ENCODE measurements at places on chromosomes 7 and 10.
A peak's percentile ranks its signal among the peaks of the same experiment; 100 is the strongest.

DNA sequence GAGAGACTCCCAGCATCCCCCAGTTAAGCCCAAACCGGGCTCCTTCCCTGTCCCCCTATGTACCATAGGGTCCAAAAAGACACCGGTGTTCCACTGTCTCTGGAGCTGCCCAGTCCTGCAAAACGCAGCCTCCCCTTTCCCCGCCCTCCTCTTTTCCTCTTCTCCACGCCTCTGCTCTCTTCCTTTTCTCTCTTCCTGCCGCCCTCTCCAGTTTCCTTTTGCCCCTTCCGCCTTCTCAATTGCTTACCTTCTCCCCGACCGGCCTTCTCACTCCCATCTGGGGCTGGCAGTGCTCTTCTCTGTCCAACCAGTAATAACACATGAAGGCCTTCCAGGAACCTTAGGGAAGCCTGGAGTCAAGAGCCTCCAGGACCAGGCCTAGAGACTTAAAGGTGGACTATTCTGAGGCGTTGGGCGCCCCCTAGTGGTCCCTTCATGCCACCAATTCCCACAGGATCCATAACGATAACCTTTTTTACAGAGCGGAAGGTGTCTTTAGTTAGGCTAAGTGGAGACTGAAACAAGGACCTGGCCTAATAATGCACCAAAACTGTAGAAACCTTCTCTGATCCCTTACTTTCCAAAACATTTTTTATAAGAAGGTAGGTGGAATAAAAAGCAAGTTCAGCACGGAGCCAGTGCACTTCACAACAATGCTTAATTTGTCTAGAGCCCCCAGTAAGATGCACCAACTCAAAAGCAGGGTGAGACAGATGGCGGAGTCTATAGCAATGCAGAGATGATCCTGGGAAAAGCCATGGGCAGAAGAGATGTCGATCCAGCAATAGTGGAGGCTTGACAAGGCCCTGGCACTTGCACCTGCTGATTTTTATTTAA is 27.2 kb upstream of the MSRB2 start:
- DNase-seq: peak; percentile 56

GRCh38 chr10:13184730-13185514 is 23.6 kb downstream of the MCM10 start:
- DNase-seq: no peak

- DNase-seq: no peak
Observed at GRCh38 chr10:87974769-87975168, 111.3 kb downstream of the PTEN start.

GRCh38 chr7:44615149-44615611 is 8.8 kb downstream of the OGDH start:
- no peak for DNase-seq

GRCh38 chr7:18721429-18721828 is 225.9 kb downstream of the HDAC9 start:
- DNase-seq: no peak

GRCh38 chr10:97499561-97500296 is 1.0 kb downstream of the UBTD1 start:
- DNase-seq: no peak

DNA sequence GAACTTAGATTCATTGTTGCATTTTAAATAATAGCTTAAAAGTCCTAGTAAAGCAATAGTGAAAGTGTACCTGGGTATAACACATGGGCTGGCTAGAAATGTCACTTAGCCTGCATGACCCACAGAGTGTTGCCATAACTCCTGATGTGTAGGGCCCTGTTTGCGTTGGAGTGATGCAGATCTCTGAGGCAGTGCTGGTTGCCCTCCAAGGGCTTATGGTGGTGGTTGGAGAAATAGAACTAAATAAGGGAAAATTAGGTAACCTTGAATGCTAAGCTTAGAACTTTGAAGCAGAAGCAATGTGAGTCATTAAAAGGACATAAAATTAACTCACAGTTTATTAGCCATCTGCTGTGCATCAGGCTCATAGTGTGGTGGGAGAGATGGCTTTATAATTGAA is 105.7 kb downstream of the CCNY start:
- DNase-seq: no peak

DNA sequence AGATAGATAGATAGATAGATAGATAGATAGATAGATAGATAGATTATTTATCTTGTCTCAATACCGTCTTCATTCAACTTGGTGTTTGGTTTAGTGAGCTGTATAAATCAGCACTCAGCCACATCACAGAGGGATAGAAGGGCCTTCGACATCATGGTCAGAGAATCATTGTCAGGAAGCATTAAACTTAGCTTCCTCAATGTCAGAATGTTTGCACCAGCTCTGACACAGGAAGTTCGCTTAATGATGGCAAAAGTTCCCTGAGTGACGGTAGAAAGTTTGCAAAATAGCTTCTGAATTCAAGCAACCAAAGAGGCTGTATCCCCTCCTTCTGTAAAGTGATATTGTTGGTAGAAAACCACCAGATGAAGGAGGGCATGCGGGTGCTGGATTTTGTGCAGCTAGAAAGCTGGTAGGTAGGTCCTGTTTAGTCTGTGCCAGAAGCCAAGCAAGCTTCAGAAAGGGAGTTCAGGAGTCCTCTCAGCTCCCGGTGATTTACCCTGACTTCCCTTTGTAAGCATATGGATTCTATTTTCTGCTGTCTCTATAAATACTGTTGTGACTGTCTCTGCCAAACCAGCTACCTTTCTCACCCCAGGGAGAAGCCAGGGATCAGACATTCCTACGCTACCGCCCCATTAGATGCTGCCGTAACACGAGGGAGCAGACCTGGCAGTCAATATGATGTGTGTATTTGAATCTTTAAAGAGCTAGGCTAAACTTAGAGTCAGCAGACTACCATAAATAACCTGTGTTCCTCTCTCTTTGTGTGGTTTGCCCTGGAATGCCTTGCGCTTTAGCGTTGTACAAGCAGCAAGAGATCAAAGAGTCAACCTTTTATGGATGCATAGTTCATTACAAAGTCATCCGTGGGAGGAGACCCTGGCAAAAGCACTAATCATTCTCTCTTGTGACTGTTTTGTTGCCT is 200.5 kb upstream of the KIAA1217 start:
- no peak for DNase-seq

GRCh38 chr7:38660427-38661099 is 29.4 kb upstream of the AMPH start:
- peak; percentile 27 for DNase-seq

GRCh38 chr7:601036-601594 is 81.5 kb upstream of the PDGFA start:
- DNase-seq: no peak

- no peak for DNase-seq
Observed at GRCh38 chr7:42493436-42494198, 256.6 kb upstream of the GLI3 start.

GRCh38 chr7:130131964-130132875 is 61.9 kb downstream of the KLHDC10 start:
- DNase-seq: no peak

DNA sequence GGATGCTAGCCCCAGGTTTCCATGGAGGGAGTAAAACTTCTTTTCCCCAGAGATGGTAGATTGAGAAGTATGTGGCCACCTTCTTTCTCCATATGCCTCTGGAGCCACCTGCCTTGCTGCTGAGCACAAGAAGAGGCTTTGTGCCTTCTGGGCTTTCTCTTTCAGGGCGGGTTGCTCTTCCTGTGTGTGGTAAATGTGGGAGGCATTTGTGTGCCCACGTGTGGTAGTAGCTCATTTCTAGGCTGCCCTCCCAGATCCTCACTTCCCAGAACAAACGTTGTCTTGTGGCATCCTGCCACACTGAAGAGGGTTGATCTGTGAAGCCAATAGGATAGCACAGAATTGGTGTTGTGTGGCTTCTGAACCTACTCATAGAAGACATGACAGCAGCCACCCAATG is 342.0 kb upstream of the PODXL start:
- DNase-seq: no peak

GRCh38 chr7:119724041-119724792 is 548.8 kb upstream of the KCND2 start:
- no peak for DNase-seq

GRCh38 chr7:25069900-25070443 is 55.1 kb downstream of the CYCS start:
- DNase-seq: peak; percentile 47

DNA sequence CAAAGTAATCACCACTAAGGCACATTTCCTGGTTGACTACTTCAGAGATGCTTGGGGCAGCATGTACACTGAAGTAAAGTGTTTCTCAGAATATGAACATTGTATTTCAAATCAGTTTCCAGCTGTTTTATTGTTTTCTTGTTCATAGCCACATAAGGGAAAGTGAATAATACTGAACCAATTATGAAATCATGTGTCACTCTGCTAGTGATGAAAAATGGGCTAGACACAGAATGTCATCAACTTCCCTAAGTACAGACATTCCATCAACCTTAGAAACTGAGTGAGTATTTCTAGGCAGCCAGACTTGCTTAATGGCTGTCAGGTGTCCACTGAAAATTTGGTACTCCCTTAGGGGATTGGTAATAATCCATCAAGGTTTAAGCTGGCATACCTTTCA is 603.5 kb downstream of the ARL4A start:
- DNase-seq: no peak

DNA sequence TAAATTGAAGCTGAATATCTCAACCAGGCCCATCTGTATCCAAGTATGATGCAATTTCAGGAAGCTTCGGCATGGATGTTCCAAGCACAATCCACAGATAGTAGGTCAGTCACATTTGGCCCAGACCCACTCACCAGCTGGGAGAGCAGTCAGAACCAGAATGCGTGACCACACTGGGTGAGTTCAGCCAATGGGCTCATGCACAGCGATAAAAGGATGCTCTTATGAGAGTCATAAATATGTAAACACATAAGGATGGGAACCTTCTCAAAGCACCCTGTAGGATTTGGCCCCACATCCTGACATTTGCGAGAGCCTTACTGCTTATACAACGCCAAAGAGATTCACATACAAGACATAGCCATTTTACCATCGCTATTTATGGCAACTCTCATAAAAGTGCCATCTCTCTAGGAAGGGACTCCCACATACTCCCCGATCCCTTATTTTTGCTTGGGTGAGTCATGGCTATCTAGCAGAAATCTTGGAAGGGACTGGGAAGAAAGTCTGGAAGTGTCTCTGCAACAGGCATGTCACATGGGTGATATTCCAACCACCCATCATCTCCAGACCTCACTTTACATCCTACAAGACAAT is 3.0 kb downstream of the AFAP1L2 start:
- no peak for DNase-seq

DNA sequence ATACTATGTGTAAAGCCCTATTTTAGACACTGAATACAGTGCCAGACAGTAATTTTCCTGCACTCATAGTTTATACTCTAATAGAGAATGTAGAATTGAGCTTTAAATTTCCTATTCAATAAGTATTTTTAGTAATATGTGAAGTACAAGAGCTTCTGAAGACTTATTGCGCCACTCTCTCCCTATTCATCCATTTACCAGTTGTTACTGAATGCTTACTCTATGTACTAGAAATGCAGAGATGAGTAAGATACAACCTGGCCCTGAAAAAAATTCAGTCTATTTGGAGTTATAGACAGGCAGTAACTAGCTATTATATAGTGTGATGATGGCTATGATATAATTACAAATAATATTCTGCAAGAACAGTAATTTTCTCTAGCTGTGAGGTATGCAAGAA is 98.8 kb downstream of the ADK start:
- DNase-seq: no peak

DNA sequence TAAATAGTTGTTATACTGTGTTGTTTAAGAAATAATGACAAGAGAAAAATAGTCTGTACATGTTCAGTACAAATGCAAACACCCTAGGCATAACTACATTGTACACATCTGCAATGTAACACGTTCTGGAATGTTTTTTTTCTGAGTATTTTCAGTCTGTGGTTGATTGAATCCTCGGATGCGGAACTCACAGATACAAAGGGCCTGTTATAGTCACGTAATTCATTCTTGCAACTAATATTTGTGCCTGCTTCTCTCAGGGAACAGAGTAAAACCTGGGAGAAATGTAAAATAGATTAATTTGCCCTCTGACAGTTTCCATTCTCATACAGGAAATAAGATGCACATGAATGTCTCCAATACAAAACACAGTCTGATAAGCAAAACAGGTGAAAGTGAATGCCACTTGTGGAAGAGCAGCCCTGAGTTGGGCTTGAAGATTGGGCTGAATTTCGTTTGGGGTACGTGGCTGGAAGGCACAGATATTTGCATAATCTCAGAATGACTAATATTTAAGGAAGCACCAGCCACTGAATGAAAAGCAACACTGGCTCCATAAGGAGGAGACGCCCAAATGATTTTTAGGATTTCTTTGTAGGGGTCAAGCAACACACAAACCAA is 19.1 kb downstream of the DENND2A start:
- DNase-seq: no peak

DNA sequence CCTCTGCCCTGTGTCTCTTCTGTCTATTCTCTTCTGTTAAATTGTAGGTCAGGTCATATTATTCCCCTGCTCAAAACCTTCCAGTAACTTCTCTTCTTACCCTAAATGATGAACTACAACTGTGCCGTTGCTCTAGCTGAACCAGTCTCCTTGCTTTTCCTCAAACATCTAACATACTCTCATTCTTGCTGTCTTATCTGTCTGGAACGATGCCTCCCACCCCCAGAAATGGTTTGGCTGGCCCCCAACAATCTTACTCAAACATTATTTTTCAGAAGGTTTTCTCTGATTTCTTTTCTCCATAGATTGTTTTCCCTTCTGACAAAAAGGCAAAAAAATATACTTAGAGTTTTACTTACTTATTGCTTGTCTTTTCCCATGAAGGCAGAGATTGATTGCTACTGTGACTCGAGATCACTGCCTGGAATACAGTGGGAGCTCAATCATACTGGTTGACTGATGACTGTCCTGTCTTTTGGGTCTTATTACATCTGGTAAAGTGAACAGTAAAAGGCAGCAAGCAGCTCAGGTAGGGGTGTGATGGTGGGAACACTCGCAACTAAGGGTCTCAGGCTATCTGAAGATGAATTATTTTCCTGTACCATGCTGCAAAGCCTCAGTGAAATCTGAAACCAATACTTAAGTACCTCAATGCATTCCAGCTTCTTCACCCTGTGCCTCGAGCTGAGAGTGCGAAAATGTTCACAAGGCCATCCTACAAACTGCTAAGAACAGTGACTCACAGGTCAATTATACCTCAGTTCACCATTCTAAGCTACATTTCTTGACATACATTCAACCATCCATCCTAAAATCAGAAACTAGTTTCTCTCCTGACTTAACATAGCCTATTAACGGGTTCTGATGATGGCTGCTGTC is 67.6 kb downstream of the DNMBP start:
- DNase-seq: no peak

GRCh38 chr10:97494151-97494550 is 4.1 kb downstream of the MMS19 start:
- DNase-seq: no peak

DNA sequence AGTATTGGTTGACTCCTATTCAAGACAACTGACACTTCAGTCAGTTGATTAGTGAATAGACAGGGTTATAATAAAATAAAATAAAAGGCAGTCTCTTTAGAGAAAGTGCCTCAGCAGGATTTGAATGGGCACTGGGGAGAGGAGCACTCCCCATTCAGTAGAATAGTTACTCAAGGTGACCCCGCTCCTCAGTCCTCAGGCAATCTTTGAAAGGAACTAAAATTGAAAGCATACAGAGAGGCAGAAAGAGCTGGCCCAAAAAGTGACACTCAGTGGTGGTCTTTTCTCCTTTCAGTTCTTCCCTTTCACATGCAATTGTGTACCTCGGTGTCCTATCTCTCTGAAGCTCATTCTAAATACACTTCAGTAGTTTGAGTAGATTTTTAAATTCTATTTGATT is 47.4 kb upstream of the MACC1 start:
- no peak for DNase-seq

GRCh38 chr10:113756940-113757543 is 5.6 kb downstream of the PLEKHS1 start:
- DNase-seq: no peak

All from HuH-7.5 (cell line).